ENCODE measurements at places on chromosomes 11 and 22.

DNA sequence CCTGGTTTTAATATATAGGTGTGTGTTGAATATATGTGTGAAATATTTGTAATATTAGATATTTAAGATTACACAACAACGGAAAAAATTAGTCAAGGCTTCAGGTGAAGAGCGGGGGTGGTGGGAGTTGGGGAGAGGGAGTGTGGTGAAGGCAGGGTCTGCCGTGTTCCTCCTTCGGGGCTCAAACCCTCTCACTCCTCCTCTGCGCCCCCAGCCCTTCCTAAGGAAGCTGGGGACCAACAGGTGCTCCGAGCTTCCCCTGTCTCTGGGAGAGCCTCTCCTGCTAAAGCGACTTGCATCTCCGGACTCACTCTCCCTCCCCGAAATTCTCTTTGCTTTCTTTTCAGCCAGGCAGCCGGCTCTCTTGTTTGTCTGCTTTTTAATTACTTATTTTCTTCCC is 960 bp upstream of the CADM1 start:
- no peak for DNase-seq

DNA sequence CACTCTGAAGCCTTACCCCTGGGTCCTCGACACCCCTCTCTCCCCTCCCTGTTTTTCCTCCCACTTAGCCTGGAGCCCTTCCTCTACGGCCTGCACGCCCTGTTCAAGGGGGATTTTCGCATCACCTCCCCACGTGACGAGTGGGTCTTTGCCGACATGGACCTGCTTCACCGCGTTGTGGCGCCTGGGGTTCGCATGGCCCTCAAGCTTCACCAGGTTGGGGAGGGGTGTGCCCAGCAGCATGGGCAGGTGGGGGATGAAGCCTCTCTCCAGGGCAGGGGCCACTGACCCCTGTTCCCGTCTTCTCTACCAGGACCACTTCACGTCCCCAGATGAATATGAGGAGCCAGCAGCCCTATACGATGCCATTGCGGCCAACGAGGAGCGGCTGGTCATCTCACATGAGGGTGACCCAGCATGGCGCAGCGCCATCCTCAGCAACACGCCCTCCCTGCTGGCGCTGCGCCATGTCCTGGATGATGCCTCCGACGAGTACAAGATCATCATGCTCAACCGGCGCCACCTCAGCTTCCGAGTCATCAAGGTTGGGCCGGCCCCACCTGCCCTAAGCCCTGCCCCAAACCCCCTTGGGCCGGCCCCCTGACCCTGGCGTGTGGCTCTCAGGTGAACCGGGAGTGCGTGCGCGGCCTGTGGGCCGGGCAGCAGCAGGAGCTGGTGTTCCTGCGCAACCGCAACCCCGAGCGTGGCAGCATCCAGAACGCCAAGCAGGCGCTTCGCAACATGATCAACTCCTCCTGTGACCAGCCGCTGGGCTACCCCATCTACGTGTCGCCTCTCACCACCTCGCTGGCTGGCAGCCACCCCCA is 2.8 kb upstream of the SIPA1 start:
- DNase-seq, result no peak

DNA sequence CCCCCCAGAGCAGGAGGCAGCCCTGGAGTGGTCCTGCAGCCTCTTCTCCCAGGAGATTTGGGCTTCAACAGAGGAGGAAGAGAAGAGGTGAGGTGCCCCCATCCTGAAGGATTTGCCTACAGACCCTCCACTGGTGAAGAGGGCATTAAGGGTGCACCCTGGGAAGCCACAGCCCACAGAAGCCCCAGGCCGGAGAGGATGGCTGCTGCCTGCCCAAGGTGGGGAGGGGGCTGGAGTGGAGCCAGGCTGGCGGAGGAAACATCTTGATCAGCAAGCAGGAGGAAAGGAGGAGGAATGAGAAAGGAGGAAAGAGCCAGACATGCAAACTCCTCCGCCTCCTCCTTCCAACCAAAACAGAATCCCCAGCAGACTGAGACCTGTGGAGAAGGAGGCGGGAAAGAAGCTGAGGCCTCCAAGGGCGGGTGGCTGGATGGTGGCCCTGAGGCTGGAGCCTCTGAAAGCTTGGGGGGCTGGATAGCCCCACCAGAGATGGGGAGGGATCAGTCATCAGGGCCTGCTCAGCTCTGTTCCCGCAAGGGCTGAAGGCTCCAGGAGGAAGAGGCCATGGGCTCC is 31.3 kb downstream of the ARRB1 start:
- DNase-seq, result no peak

- DNase-seq, result no peak
Observed at GRCh38 chr11:133905677-133906156, 51.1 kb downstream of the IGSF9B start.

DNA sequence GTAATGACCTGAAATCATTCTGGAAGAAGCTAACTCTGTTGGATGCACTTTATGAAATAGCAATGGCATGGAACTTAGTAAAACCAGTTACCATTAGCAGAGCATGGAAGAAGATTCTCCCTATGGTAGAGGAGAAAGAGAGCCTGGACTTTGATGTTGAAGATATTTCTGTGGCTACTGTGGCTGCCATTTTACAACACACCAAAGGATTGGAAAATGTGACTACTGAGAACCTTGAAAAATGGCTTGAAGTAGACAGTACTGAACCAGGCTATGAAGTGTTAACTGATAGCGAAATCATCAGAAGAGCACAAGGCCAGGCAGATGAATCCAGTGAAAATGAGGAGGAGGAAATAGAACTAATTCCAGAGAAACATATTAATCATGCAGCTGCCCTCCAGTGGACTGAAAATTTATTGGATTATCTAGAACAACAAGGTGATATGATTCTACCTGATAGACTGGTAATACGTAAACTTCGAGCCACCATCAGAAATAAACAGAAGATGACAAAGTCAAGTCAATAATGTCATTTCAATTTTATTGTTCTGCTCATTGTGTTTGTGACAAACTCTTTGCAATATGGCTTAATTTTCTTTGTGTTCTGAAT is 2.0 kb downstream of the JRKL start:
- DNase-seq, result no peak

GRCh38 chr11:65410936-65411680 is 11.5 kb upstream of the NEAT1 start:
- no peak for DNase-seq

- no peak for DNase-seq
Observed at GRCh38 chr22:20514658-20515406, 7.4 kb downstream of the MED15 start.

- DNase-seq, result no peak
Observed at GRCh38 chr11:61106296-61106695, 4.0 kb downstream of the CD5 start.

- no peak for DNase-seq
Observed at GRCh38 chr22:26050079-26050478, 119.2 kb upstream of the SEZ6L start.

DNA sequence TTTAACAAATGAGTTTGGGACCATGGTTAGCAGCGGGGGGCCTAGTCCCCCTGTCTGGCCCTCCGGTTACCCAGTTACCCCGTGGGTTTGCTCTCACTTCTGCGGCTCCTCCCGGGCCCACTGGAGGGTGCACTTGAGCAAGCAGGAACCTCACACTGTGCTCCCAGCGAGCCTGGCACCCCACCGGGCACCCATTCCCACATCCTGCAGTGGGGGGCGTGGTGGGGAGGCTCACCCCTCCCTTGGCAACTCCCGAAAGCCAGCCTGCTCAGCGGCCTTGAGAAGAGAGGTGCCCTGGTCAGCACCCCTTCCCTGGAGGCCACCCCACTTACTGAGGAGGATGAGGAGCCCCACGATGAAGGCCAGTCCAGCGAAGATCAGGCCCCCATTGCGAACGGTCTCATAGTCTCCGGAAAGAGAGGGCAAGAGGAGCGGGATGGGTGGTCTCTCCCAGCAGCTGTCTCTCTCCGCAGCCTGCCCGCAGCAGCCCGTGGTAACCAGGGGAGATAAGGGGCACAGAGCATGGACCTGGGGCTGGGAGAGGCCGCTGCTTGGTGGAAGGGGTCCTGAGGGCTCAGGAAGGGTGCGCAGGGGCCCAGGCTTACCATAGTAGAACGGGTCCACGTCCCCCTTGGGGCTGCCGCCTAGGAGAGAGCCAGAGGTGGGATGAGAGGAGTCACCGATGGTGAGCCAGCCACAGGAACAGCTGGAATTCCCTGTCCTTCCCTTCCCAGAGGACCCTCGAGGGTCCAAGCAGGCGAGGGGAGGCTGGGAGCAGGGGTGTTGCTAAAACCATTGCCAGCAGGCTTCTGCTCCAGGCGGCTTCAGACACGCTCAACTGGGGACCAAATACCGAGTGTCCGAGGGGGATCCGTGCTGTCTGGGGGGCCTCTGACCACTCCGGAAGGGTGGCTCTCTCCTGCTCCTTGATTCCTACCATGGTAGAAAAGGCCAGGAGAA is 2.2 kb downstream of the FXYD2 start:
- DNase-seq, result no peak

GRCh38 chr11:113137713-113138529 is 176.5 kb upstream of the TTC12 start:
- no peak for DNase-seq

- DNase-seq, result no peak
Observed at GRCh38 chr22:36461665-36462649, 19.5 kb downstream of the TXN2 start.

DNA sequence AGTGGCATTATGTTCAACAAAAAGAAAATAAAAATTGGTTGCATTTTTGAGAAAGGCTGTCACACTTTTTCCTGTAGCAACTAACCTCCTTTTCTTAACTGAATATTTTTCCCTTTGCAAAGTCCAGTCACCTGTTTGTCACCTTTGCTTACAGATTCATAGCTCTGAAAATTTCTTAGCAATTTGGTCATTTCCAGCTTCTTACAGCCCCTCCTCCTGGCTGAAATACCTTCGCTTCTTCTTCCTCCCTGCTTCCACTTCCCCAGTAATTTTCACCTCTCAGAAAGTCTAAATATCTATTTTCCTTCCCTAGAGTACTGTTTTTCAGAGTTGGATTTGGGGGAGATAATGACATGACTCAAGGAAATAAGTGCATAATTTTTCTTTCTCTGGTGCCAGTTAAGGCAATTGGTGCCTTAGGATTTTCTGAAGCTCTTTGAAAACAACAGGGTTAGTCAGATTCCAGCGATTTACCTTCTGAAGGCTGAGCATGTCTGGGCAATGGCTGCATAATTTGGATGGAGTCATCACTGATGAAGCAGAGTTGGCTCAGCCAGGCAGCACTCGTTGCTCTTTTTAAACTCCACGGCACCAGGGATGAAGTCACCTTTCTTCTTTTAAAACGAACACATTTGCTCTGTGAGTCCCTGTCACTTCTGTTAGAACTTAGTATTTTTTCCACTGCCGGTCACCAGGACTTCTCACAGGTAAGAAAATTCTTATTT is 62.1 kb upstream of the AMOTL1 start:
- no peak for DNase-seq

- DNase-seq, result no peak
Observed at GRCh38 chr22:24582056-24582814, 10.6 kb downstream of the LRRC75B start.

GRCh38 chr11:65516135-65516968 is 8.5 kb upstream of the SCYL1 start:
- no peak for DNase-seq

DNA sequence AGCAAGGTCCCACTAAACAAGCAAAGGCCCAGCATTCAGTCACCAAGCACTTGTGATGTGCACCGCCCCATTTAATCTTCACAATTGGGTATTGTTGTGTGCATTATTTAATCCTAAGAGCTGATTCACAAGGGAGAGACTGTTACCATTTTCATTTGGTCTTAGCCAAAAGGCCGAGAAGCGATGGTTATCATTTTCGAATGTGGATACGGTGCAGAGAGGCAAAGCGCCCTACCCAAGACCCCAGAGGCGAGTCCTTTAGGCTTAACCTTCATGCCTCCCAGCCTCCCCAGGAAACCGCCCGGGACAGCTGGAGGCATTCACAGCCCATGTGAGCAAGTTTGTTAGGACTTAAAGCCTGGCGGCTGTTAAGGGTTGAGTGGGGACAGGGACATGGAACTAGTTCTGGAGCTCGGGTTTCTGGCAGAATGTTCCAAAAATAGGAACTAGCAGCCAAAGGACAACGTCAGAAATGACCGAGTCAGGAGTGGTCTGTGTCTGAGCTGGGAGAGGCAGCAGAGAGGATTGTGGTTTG is 13.0 kb upstream of the UPK3A start:
- no peak for DNase-seq

GRCh38 chr11:78825591-78826020 is 250.9 kb upstream of the NARS2 start:
- DNase-seq, result no peak

Measured in cerebellar nuclear complex (tissue), 1 donor.